ENCODE measurements at places on chromosomes 6 and 20. TPM values are rescaled to one million over a fixed set of nuclear protein-coding genes. Genes with fewer than 3 reads are reported as not detected.

Gene CPXM1
- not detected for total RNA-seq

Gene FBXO9
- 60.0 TPM for total RNA-seq

Gene NFATC2
- 10.6 TPM for total RNA-seq

Gene NEDD9
- 0.28 TPM for total RNA-seq

Gene GPR63
- total RNA-seq, result 0.95 TPM

Gene RHAG
- 0.23 TPM for total RNA-seq

Gene KCNK17
- total RNA-seq, result not detected

Gene BACH2
- total RNA-seq, result 1.6 TPM

Gene ASCC3
- total RNA-seq, result 46.9 TPM

All from Panc1 (cell line).